ENCODE measurements at places on chromosomes 7 and 10.

DNA sequence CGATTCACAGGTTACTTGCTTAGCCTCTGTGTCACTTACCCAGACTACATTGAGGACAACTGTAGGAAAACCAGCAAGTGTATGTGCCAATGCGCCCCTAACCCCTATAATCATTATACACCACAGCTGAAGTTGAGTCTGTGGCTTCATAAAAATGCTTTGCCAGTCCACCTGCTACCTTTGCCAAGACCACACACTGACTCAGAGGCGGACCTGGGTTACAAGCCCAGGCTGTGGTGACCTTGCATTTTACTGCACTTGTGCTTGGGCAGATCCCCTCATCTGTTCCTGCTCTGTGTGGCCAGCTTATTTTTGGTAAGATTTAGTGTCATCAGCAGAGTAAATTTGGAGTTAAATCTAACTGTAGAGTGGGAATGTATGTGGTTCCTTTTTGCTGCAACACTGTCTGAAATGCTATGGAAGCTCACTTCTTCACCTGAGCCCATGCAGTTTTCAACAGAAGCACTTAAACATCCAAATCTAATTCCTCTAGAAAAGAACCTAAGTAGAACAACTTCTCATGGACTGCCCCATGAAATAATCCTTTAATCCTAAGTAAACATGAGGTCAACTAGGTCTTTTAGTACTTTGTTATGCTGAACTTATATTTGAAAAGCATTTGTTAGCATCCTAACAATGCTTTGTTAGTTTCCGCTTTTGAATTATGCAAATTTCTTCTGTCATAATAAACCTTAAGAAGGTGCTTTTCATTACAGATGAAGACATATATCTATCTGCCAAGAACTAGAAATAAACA, 96.2 kb upstream of the AMPH start:
- DNase-seq, result no peak

DNA sequence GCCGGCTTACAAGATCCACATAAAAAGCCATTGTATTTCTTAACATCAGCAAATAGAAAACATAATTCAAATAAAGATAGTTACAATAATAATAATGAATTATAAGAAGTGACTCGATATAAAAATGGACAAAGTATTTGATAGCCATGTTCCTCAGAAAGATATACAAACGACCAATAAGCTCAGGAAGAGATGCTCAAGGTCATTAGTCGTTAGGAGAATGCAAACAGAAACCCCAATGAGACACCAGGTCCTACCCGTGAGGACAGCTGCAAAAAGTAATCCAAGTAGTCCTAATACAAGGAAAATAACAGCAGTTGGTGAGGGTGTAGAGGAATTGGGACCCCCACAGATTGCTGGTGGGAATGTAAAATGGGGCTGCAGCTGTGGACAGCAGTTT, 54.2 kb upstream of the INPP5A start:
- no peak for DNase-seq

- no peak for DNase-seq
Measured at GRCh38 chr7:132078891-132079735, 497.2 kb downstream of the PLXNA4 start.

DNA sequence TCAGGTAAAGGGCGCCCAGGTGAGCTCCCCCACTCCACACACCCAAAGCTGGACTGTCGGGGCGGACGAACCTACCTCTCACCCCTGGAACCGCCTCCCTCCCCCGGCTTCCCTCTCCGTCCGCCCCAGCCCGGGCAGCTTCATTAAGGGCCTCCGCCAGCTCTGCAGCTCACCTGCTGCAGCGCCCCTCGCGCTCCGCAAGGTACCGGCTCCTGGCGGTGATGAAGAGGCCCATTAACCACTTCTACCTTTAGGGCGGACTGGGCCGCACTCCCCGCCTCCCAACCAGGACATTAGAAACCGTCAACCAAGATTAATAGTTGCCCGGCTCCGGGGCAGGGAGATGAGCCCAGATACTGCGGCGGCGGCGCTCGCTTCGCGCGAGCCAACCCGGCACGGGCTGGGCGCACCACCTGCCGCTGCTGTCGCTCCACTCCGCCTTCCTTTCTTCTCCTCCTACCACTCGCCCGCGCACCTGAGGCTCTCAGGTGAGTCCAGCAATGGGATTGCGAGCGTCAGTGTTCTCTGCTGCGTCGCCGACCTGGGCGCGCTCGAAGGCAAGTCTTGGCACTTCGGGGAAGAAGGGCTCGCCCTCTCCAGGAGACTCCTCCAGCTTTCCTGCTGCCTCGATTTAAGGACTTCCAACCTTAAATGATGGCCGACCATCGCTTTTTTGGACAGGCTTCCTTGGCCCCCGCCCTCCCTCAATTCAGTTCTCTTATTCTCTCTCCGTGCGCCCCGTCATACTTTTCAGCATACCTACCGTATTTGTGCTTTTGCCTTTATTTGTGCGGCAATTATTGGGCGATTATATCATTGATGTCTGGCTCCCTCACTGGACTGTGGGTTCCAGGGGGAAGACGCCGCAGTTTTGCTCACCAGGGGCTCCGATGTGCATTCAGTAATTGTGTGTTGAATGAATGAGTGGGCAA, 13.6 kb upstream of the KAZALD1 start:
- DNase-seq, result no peak

DNA sequence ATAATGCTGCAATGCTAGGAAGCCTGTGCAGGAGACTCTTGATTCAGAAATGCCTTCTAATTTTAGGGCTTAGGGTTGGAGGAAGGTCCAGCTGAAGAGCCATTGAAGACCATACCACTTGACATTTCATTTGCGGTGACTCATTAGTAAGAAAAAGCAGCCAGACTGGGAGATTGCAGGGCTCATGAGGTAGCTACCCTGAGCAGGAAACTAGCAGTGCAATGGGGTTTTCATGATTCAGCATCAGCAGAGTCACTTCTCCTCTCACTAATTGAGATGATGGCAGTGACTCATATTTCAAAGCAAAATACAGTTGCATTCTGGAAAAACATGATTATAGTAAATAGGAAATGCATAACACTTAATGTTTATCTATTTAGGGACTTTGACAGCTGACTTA, 434.1 kb downstream of the DNAJB9 start:
- no peak for DNase-seq

DNA sequence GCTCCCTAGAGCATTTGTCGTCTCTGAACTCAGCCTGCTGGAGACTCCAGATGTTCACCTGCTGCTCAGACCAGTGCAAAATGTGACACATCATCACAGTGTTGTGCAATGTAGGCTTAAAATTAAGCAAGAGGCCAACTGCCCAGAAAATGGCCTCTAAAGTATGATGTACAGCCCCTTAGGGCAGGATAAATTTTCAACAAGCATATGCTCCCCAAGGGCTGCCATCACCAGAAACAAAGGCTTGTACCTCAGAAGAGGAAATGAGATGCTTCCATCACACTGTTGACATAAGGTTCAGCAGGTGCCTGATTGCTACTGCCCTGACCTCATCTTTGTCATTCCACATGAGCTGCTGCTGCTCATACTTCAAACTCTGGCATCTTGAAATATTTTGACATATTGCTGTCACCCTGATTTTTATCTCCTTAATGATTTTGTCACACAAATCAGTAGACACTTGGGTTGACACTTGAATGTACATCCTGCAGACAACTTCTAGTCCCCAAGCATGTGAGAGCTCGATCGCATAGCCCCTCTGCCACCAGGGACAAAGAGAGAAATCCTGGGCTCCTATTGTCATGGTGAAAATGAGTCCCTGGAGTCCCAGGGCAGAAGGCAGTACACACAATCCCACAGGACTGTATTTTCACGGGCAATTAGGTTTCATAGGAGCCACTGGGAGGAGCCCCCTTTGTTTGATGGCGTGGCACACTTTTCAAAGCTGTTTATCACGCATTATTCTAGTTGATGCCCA, 219.7 kb upstream of the STK17A start:
- DNase-seq, result no peak

DNA sequence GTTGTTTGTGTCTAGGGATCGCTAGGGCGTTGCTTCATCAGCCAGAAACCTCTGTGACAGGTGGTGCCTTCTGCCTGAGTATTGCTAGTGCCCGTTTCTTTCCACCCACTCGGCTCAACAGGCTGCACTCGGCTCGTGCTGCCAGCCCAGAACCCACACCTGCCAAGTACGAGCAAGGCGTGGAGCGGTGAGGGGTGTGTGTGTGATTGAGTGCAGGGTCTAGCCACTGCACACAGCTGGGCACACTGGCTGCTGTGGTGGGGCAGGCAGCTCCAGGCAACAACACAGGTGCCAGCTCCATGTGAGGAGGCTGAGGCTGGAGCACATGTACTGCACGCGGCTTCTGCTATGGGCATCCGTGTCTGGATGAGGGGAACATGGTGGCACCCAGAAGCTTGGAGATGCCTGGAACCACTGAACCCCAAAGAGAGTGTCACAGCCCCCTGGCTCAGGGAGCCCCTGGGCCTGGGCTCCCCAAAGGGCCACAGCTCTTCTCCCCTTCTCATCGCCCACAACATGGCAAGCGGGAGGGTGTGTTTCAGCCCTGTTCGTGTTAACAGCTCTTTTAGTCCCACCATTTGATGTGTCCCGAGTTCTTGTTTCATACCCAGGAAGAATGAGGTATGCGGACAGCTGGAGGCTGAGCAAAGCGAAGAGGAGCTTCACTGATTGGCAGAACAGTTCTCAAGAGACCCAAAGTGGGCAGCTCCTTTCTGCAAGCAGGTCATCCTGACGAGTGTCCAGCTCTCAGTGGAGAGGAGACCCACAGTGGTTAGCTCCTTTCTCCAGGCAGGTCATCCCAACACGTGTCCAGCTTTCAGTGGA, 78.1 kb downstream of the HDAC9 start:
- no peak for DNase-seq

DNA sequence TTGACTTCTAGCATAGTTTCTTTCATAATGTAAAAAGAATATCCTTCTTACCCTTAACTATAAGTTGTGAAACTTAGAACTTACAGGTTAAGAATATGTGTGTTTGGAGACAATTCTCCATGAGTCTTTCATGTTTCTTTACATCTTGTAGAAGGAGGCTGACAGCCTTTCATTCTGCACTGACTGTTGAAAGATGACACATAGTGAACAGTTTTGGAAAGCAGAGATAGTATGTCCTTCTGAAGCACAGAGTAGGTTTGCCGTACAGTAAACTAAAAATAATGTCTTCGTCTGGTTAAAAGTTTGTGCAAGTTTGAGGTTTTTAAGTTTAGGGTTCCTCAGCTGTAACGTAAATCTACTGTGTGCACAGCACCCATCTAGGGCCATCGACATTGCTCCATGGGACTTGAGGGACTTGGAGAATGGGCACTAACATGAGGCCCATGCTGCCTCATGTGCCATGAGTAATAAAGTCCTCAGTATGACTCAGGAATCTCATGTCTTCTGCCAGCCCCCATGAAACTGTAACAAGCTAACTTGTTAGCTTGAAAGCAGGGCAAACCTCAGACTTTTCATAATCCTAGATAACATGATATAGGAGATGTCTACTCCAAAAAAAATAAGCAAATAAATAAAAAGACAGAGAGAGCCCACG, 24.5 kb upstream of the ELAPOR2 start:
- DNase-seq, result no peak

DNA sequence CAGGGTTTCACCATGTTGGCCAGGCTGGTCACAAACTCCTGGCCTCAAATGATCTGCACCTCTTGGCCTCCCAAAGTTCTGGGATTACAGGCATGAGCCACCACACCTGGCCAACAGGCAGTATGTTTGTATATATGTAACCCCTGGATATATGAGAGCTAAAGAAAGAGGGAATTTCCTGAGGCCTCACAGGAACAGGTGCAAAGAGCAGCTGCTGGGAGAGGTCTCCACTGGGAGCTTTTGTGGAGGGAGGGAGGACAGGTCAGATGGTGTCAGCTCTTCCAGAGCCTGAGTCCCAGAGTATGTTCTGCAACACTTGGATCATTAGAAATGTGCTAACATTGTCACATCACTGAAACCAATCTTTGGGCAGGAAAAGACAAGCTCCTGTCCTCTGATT, 110.1 kb upstream of the KIF5B start:
- no peak for DNase-seq

DNA sequence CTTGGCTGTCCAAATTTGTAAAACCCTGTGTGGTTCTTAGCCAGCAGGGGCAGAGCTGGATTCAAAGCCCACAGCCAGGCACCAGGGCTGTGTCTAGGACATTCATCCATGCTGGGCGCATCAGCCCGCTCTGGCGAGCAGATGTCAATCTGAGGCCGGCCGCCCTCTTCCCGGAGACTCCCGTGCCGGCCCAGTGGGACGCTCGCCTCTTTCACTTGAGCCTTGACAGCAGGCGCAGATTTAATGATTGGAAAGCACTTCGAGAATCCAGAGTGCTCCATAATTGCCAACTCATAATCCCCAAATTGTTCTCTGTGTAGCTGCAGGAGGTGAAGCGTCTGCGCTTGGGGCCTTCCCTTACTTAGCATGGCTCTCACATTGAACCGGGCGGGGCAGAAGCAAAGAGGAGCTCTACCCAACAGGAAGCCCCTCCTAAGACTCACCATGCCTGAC, 36.7 kb downstream of the SLIT1 start:
- DNase-seq, result no peak

DNA sequence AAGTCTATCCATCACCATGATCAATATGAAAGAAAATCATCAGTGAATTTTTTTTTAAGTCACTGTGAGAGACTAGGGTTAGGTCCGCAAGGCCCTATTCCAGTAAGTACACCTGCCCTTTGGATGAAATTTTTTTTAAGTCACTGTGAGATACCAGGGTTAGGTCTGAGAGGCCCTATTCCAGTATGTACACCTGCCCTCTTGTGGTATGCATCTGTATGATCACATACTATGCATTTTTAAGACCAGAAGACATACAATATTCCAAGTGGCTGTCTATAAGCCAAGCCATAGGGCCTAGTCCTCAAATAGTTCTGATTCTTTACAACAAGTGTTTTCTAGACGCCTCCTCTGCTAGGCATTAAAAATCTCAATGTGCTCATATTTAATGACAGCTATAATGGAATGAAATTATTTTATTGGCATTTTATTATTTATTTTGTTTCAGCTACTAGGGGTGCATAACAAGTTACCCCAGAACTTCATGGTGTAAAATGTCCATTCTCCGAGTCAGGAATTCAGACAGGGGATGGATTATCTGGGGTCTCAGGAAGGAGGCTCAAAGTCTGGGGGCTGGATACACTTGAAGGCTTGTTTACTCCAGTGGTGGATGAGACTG, 53.1 kb downstream of the TEX36 start:
- DNase-seq, result no peak

DNA sequence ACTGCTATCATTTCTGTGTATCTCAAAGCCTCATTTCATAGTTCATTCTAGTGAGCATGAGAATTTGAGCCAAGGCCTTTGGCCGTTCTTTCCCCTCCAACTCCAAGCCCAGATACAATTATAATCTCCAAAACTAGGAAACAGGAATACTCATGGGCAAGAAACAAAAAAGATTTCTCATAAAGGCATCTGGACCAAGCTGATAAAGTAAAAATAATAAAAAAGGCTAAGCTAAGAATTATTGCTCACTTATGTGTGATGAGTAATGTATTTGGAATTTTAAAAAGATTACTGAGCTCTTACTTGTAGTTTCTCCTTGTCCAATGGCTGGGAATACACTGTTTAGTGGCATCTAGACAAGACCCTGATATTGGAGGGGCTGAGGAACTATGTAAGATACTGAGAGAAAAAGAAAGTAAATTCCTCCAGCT, 196.4 kb upstream of the POM121L12 start:
- DNase-seq, result no peak

DNA sequence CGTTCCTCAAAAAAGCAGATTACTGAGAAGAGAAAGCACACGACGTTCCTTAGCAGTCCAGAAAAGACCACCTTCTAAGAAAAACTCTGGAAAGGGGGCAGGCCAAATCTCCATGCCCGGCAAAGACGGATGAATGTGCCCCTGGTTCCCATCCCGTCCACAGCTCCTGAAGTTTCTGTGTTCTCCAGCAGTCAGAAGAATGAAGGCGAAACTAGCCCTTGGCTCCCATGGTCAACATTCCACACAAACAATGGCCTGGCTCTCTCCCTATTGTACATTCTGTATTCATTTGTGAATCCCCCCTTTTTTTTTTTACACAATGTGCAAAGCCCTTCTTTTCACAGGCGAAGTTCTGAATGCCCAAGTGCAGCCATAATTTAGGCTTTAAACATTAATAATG, 5.3 kb downstream of the CTBP2 start:
- DNase-seq, result no peak

All from stimulated activated CD4-positive, alpha-beta T cell treated with anti-CD3 and anti-CD28 coated beads, Interleukin-1b, Interleukin-23, amount 100 ng/mL, for 1 hour (primary cell).